ENCODE measurements at places on chromosomes 11 and 22.

DNA sequence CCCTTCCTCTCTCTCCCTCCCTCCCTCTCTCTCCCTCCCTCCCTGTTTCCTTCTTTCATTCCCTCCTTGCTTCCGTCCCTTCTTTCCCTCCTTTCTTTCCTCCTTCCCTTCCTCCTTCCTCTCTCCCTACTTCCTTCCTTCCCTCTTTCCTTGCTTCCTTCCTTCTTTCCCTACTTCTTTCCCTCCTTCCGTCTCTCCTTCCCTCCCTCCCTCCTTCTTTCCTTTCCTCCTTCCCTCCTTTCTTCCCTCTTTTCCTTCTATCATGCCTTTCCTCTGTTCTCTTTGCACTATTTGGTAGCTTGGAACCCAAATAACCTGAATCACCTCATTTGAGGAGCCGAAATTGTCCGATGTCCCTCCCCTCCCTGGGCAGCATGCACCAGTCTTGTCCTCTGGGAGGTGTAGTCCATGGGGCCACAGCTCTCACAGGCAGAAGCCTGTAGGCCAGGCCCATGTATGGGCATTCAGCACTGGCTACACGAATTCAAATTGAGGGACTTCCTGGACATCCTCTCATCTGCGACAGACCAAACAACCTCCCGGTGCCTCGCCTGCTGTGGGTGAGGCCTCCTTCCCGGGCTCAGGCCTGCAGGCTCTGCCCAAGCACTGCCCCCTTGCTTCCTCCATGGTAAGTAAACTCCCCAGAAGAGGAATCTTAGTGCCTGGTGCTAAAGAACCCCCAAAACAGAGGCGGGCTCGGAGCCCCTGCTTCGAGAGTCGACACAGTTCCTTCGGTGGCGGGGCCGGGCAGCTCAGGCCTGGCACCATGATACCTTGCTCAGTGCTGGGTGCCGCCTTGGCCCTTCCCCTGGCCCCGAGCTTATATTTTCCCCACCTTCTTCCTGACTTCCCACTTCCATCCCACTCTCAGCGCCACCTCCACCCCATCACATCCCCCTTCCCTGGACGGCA is 454.1 kb upstream of the CADM1 start:
- DNase-seq, result no peak

GRCh38 chr11:64314805-64315561 is 2.4 kb downstream of the TRMT112 start:
- no peak for DNase-seq

DNA sequence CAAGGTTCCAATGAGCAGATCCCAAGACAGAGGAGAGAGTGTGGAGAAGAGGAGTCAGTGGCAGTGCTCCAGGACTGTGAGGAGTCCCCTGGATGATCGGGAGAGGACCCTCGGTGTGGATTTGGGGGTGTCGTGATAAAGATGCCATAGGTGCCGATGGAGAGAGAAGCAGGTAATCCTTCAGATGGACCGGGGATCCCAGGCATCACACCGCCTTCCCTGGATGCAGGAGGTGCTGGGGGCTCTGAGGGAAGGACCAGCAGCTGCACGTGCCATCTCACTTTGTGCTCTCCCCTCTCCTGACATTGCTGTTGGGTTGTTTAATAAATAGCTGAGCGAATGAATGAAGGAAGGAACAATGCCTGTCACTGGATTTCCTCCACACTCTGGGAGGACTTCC is 744.1 kb downstream of the BRD1 start:
- DNase-seq, result no peak

DNA sequence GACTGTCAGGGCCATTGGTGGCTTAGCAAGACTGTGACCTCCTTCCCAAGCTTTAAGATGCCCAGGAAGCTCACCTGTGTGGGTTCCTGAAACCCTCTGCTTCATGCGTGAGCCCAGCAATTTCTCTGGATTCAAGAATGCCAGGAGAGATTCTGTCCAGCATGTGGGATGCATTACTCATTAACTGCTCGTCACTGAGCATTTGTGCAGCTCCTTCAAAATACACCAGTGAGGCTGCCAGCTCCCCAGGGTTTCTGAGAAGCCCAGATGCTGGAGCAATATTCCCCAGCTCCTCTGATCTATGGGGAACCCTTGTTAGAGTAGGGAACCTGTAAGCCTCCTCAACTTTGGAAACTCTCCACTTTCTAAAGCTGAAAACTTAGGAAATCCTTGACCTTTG is 126.5 kb downstream of the CHST1 start:
- no peak for DNase-seq
